NCI-H82 (cell line): ENCODE measurements at places on chromosomes 13 and 19.

DNA sequence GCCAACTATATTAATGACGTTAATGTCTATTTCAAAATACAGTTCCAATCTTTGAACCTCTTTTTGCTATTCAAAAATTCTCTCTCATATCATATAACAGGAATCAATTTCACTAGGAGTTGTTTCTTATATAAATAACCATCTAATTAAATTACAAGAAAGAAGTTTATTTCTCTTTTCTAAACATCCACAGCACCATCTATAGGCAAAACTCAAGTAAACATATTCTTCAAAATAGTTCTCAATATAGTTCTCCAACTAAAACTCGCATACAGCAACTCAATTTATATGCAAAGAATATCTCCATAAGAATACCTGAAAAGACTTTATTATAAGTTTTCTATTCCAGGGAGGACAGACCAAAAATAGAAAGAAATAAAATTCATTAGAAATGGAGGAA lies 65.6 kb downstream of the RBM26 start:
- no peak for DNase-seq

GRCh38 chr19:44645407-44646048 lies 1.8 kb downstream of the PVR start:
- no peak for DNase-seq

DNA sequence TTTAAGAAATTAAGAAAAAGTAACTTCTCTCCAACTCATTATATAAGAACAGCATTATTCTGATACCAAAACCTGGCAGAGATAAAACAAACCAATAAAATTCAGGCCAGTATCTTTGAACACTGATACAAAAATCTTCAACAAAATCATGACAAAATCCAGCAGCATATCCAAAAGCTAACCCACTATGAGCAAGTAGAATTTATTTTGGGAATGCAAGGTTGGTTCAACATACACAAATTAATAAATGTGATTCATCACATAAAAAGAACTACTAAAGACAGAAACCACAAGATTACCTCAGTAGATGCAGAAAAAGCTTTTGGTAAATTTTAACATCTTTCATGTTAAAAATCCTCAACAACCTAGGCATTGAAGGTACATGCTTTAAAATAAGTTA lies 12.3 kb downstream of the ZNF91 start:
- no peak for DNase-seq

- DNase-seq = no peak
Measured at GRCh38 chr13:30744681-30745077, 9.3 kb downstream of the ALOX5AP start.

GRCh38 chr13:20301015-20301402 lies 68.9 kb upstream of the GJB6 start:
- no peak for DNase-seq

- DNase-seq = no peak
Measured at GRCh38 chr19:55251341-55252081, 7.3 kb downstream of the PPP6R1 start.
